ENCODE measurements at places on chromosomes 11 and 22. TPM values are rescaled to one million over a fixed set of nuclear protein-coding genes. Genes with fewer than 3 reads are reported as not detected.

The DNAJC4 gene
- 25.8 TPM for total RNA-seq

DNA sequence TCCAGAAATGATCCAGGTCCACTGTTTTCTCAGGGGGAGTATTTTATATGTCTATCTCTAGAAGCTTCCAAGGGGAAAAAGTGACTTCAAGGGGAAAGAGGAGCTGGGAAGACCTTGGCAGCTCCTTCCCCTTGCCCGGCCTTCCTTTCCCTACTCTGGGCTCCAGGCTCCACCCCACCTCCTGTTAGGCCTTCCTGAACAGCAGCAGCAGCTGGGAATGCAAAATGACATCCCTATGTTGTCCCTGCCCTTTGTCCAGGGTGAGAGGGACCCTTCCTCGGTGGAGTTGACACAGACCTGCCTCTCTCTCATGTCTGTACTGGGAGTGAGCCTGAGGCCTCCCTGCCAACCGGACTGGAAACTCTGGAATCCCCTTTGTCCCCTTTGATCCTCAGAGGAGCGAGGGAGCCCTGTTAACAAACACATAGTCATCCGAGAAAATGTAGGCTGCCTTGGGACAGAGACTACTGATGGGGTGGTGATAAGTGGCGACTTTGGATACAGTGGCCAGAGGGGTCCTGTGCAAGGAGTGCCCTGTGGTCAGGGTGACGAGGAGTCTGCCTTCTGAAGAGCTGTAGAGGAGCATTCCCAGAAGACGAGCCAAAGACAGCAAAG lies 9.0 kb upstream of the MALAT1 start:
- no peak for DNase-seq

DNA sequence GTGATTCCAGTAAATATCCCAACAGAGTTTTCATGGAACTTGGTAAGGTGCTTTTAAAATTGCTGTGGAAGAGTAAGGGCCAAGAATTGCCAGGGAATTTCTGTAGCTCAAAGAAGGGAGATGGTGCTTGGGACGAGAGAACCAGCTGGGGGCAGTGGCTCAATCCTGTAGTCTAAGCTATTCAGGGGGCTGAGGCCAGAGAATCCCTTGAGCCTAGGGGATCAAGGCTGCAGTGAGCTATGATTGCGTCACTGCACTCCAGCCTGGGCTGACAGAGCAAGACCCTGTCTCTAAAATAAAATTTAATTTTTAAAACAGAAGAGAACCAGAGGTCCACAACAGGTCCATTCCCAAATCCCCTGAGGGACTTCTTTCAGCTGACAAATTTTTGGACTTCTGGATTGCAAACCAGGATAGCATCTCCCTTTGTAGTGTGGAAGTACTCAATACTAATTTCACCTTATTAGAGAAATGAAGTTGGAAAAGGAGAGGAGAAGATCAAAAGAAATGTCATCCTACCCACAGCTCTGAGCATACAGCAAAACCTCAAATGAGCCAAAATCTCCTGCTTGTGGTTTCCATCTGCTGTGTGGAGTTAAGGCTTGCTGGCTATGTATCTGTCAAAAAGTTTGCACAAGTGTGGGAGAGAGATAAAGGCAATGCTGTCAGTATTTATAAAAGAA lies 59.2 kb upstream of the CLPB start:
- DNase-seq: no peak

DNA sequence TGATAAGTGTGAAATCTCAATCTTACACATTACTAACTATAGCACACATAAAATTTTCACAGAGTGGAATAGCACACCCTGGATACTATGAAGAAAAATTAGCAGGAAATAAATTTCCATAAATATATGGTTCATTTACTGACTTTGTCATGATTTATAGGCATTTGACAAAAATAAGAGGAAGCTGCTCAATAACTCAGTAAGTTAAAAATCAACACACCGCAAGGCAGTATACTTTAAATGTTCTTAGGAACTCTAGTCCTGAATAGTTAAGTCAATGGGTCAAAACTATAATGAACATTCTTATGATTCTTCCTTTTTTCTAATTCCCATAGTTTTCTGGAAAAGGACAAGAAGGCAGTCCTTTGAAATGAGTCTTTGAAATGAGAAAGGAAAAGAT lies 1557.8 kb upstream of the RAG2 start:
- no peak for DNase-seq

DNA sequence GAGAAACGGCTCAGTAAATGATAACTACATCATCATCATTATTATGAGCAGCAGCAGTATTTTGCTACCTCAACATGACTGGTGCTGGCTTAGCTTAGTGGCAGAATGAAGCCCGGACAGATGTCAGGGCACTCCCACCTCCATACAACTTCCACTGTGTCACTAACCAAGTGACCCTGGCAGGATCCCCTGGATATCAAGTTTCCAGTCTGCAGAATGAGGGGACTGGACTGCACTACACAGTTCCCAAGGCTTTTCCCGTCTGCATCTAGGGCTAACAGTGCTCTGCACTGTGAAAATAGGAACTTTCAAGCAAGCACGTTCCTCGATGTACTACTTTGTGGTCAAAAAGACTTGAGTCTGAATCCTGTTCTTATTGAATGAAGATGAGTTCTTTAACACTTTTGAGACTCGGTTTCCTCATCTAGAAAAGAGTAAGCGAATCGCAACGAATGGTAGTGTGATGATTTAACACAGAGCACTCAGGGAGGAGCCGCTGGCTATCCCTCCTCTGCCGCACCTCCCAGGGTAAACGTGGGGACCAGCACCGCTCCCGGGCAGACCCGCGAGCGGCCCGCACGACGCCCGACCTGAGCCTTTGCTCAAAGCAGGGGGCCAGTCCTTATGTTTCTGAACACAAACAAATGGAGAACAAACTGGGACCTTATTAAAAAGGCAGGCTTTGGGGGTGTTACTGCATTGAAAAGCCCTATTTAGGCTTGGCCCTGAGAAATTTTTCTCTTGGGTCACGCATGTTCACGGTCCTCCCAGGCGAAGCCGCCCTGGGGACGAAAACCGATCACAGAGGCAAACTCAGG lies 910 bp downstream of the CLTCL1 start:
- no peak for DNase-seq

GRCh38 chr22:50082961-50083461 lies 2.2 kb downstream of the MLC1 start:
- DNase-seq: no peak

The OR8B4 gene
- total RNA-seq: not detected

DNA sequence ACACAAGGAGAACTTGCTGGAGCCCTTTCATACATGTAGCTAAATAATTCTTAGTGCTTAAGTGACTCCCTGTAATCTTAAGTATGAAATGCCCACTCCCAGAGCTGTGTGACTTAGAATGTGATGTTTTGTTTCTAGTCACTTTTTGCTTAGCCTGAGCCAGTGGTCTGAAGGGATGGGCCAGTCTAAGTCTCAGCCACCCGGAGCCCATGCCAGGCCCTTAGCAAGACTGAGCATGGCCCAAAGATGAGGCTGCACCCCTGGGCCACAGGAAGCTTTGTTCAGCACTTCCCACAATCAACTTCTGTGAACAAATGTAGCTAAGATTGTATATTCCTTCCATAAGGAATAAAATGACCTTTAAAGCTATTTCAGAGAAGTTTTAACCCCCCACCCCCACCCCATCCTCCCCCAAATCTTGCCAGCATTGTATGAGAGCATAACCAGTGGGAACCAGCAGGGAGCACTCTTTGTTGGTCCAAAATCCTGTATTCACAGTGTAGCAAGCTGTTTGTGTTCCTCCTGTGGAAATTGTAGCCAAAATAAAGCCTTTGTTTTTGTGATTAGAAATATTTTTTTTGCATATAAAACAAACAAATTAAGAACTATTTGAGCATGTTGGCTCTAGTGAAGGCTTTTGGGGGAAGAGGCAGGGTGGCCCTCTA lies 73.8 kb upstream of the GAL start:
- no peak for DNase-seq

DNA sequence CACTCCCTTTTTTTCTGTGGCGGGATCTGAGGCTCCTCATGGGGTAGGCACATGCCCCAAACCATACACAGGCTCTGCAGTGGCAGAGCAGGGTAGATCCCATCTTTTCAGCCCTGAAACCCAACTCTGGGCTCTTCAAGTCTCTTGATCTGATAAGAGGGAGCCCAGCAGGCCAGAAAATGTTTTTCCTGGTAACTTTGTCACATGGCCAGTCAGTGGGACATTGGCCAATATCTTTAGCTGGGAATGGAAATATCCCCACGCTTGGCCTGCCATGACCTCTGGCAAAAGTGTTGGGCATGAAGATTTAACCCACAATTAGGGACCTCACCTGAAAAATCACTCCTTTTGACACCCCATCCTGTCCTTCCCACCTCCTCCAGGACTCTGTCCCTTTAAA lies 8.1 kb downstream of the INPP5J start:
- no peak for DNase-seq

- no peak for DNase-seq
These were observed 37.0 kb downstream of the AP2A2 start for GRCh38 chr11:962688-963087.

- DNase-seq: no peak
These were observed 90.4 kb upstream of the SLC25A18 start for GRCh38 chr22:17472932-17473331.

DNA sequence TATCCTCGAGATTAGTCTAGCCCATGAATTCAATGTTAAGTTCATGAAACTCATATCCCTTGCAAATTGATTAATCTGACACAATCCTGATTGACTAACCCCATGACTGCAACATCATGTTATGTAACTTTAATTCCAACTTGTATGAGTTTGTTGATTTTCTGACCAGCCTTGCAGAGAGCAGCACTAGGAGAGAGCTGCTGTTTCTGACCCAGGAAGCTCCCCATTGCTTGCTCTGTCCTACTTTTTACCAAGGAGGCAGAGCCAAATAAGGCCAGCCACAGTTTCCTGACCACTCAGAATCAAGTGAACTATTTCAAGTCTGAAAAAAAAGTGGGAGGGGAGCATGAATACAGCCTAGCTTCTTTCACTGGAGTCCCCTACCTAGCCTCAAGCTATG lies 13.2 kb downstream of the MPZL3 start:
- DNase-seq: no peak

- no peak for DNase-seq
These were observed 61.6 kb upstream of the LINC01488 start for GRCh38 chr11:69419662-69420395.

GRCh38 chr11:35030716-35031213 lies 108.2 kb upstream of the CD44 start:
- peak; percentile 87 for DNase-seq

DNA sequence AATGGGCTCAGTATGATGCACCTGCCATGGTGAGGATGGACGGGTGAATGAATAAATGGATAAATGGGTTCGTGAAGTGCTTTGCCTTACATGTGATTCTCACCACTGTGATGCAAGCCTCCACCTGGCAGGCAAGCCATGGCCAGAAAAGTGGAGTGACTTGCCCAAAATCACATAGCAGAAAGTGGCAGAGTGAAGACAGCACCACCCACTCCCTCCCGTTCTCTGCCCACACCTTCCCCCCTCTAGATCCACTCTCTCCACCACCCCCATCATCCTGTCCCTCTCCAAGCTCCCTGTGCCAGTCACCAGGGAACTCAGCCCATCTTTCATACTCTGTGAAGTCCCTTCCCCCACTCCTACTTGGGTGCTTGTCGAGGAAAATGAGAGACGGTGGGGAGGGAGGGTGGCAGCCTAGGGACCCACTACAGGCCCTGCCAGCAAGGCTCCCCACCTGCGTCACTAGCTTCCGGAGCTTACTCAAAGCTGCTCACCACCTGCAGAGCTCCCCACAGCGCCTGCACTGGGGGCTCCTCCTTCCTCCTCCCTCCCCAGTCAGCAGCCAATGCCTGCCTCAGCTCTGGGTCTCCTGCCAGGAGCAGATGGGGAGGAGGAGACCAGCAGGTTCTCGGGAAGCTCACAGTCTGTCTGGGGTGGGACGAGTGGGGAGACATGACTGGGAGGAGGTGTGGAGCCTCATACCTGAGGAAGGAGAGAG lies 82.3 kb downstream of the PDE2A start:
- no peak for DNase-seq

GRCh38 chr11:95434009-95434408 lies 203.0 kb upstream of the SESN3 start:
- DNase-seq: no peak

GRCh38 chr11:5527716-5528115 lies 11.2 kb upstream of the UBQLNL start:
- DNase-seq: no peak

DNA sequence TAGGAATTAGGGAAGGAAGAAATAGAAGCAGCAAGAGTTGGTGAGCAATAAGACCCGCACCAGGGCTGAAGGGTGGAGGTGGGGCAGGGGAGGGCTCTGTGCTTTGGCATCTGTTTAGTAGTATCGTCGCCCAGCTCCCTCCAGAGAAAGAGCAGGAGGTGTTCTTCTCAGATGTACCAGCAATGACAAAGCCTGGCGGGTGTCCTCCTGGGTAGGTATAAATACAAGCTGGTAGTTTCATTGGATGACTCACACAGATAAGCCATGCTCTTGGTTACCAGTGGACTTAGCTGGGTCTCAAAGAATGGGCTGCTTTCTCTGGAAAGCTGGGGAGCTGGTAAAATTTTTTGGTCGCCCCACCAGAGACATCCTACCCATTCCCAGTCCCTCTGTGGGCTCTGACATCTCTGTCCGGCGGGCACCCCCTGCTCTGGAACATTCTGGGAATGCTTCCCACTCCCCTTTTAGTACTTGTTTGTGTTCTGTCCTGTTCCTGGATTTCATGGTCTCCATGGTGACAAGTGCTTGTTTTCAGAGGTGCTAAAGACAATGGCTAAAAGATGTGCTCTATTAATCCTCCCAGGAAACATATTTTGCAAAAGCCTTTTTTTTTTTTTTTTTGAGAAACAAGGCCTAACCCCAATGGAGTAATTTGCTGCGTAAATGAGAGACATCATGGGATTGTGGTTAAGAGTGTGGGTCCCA lies 15.4 kb upstream of the TUBA8 start:
- no peak for DNase-seq

DNA sequence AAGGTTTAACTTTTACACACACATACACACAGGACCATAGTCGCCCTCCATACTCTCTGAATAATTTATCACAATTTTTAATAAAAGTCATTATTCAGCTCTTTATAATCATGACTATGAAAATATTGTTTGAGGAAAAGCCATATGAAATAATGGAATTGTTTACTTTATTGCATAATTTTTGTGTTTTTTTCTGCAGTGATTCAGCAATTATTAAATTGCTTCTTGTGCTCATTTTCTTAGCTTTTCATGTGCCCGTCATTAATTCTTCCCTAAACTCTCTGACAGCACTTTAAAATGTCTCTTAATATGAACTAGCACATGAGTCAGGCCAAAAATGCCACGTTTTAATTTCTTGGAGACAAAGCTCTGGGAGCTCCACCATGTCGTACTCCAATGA lies 77.5 kb upstream of the ALX4 start:
- no peak for DNase-seq

GRCh38 chr11:123762422-123762821 lies 8.1 kb upstream of the OR6X1 start:
- no peak for DNase-seq
